ENCODE measurements at places on chromosomes 6 and 20. TPM values are rescaled to one million over a fixed set of nuclear protein-coding genes. Genes with fewer than 3 reads are reported as not detected.

DNA sequence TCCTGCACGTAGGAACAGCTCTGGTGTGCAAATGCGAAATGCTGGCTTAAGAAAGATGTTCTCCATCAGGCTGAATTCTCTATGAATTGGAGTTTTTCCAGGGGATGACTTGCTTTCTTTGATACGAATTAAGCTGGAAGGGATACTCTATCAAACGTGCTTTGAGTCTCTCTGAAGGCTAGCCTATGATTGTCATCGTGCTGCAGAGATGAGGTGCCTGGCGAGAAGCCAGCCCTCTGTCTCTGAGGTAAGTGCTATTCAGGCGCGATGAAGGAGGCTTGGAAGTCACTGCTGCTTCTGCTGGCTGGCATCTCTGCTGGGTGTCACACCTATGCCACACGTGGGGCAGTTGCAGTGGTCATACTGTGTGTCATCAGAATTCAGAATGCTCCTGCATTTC, 223.7 kb downstream of the TAF4 start:
- no peak for DNase-seq

The BEND6 gene
- total RNA-seq, result 0.38 TPM

The CDYL gene
- 27.7 TPM for total RNA-seq

GRCh38 chr6:110158479-110158878, 21.0 kb downstream of the WASF1 start:
- no peak for DNase-seq

The DBNDD2 gene
- total RNA-seq, result 362 TPM

The PCMT1 gene
- total RNA-seq, result 166 TPM

The PCED1A gene
- 9.4 TPM for total RNA-seq

The ERVFRD-1 gene
- not detected for total RNA-seq

Data from left ventricle myocardium inferior (tissue), 1 donor.